ENCODE measurements at places on chromosomes 1 and 21.

DNA sequence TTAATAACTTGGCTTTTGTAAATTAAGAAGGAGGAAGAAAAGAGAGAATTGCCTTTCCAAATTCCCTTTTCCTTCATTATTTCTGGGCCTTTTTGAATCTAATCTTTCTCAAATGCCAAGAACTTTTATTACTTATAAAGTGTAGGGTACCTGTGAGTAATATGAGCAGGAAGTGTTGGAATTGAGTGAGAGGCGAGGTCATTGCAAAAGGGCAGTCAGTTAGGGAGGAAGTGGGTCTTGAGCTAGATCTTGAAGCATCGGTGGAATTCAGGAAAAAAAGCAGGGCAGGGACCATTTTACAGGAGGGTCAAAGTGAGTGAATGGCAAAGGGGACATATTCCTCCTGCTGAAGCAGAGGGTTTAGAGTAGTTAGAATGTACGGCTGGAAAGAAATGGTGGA, 23.4 kb downstream of the DDI2 start:
- no peak for DNase-seq

DNA sequence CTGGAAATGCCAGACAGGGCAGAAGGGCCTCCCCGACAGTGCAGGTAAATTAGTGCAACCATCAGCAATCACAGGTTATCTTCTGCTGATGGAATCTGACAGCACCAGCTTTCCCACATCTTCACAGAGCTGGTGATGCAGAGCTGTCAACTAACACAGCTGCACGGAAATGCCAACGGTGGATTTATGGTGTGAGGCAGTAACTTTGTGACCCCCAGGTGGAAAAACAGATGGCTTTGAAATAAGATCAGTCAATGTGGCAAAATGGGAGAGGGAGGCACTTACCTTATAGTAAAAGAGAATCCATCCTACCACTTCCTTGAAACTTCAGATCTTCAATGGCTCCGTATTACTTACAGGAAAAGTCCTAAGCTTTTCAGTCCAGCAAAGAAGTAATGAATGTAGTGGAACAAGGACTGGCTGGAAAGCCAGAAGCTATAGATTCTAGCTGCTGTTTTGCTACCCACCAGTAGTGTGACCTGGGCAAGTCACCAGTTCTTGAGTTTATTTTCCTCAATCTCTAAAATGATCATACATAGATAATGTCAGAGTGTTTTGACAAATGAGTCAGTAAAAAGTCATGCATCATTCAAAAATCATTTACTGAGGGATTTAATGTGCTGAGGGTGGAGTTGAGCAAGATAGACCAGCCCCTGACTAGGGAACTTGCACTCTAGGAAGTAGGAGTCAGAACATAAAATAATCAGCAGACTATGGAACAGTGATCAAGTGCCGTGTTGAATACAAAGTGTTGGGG, 245.7 kb upstream of the JUN start:
- DNase-seq = no peak

GRCh38 chr1:11051781-11052511, 4.9 kb upstream of the MASP2 start:
- no peak for DNase-seq

DNA sequence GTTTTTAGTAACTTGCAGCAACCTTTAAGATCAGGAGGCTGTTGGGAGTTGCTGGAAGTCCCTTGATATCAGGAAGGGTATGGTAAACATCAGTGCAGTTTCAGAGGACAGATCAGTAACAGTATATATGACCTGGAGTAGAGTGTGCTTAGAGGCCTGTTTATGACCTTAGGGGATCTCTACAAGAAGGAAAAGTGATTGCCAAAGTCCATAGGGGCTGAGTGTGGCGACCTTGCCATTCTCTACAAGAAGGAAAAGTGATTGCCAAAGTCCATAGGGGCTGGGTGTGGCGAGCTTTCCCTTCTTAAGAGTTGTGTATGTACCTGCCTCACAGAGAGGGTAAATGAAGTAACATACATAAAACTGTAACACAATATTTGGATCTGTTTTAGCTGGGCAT, 28.5 kb upstream of the AXDND1 start:
- no peak for DNase-seq

- no peak for DNase-seq
These were observed 72.0 kb upstream of the TLR5 start for GRCh38 chr1:223215026-223215425.

GRCh38 chr1:32361674-32362473, 411 bp downstream of the FAM229A start:
- DNase-seq = peak; percentile 82

All from cardiac septum (tissue), 1 donor.